ENCODE measurements at places on chromosomes 12 and 14. TPM values are rescaled to one million over a fixed set of nuclear protein-coding genes. Genes with fewer than 3 reads are reported as not detected.

GRCh38 chr14:75961662-75962061 lies 20.1 kb downstream of the TGFB3 start:
- H3K27ac ChIP-seq, result no peak overlapping the region
- no peak overlapping the region for H3K4me3 ChIP-seq
- no peaks in the 10 kb centered on the region for H3K36me3 ChIP-seq
- H3K4me1 ChIP-seq, result no peaks in the 10 kb centered on the region
- DNase-seq, result no peak

GRCh38 chr12:96294831-96295230 lies 100.7 kb downstream of the ELK3 start:
- H3K4me3 ChIP-seq, result no peak overlapping the region
- H3K27me3 ChIP-seq, result no peaks in the 10 kb centered on the region
- H3K36me3 ChIP-seq, result peaks cover 21% of the 10 kb centered on the region
- DNase-seq, result peak; percentile 7
- H3K27ac ChIP-seq, result no peak overlapping the region
- peaks cover 2% of the 10 kb centered on the region for H3K4me1 ChIP-seq

DNA sequence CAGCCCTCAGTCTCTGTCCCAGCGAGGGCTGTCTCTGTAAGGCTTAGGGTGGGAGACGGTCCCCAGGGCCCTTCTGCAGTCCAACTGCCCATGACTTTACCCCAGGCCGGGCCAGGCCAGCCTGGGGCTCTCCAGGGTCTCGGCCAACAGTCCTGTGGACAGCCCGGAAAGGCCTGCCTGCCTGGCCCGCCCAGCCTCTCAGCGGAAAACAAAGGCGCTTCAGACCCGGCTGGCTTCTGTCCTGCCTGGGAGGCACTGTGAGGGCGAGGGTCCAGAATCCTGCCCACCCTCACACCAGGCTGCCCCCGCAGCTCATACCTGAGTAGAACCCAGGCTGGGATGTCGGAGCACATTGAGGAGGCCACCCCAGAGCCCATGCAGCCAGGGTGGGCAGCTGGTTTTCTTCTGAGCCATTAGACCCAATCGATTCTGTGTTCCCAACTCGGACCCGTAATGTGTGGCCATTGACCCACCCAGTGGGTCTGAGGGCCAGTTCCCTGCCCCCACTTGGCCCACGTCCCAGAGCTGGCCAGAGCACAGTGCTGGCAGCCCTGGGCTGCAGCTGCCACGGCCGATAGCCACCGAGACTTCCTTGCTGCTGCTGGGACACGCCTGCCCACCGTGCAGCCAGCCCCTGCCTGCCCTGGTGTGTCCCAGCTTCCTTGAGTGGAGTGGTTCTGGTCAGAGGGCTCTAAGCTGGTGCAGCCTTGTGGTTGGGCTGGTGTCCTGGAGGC lies 1.6 kb downstream of the CRIP2 start:
- peak; percentile 30 for DNase-seq
- no peaks in the 10 kb centered on the region for H3K36me3 ChIP-seq
- H3K27ac ChIP-seq, result peak overlapping the region; percentile 69
- peaks cover 46% of the 10 kb centered on the region for H3K4me1 ChIP-seq
- H3K27me3 ChIP-seq, result no peaks in the 10 kb centered on the region

The G2E3 gene
- total RNA-seq, result 32.8 TPM

GRCh38 chr14:87952307-87953094 lies 40.5 kb downstream of the GALC start:
- no peak for DNase-seq
- no peak overlapping the region for H3K4me3 ChIP-seq
- no peaks in the 10 kb centered on the region for H3K4me1 ChIP-seq
- no peak overlapping the region for H3K27ac ChIP-seq
- H3K36me3 ChIP-seq, result no peaks in the 10 kb centered on the region
- no peaks in the 10 kb centered on the region for H3K27me3 ChIP-seq

The FGF23 gene
- total RNA-seq, result not detected

- H3K36me3 ChIP-seq, result no peaks in the 10 kb centered on the region
- no peak for DNase-seq
- no peak overlapping the region for H3K27ac ChIP-seq
- no peaks in the 10 kb centered on the region for H3K4me1 ChIP-seq
- H3K4me3 ChIP-seq, result no peak overlapping the region
- H3K27me3 ChIP-seq, result peaks cover 65% of the 10 kb centered on the region
These were observed 11.1 kb downstream of the SVOP start for GRCh38 chr12:109009766-109010165.

DNA sequence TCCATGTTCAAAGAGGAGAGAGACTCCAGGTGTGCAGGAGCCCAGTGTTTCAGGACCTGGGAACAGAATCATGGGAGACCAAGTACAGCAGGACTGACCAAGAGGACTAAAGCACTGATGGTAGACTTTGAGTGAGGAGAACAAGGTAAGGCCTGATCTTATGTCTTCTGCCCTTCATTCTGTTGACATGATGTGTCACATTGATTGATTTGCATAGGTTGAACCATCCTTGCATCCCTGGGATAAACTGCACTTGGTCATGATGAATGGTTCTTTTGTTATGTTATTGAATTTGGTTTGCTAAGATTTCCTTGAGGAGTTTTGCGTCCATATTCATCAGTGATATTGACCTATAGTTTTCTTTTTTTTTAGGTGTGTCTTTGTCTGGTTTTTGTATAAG lies 497.0 kb downstream of the TMEM121 start:
- no peak overlapping the region for H3K27ac ChIP-seq
- DNase-seq, result no peak
- no peak overlapping the region for H3K4me3 ChIP-seq

DNA sequence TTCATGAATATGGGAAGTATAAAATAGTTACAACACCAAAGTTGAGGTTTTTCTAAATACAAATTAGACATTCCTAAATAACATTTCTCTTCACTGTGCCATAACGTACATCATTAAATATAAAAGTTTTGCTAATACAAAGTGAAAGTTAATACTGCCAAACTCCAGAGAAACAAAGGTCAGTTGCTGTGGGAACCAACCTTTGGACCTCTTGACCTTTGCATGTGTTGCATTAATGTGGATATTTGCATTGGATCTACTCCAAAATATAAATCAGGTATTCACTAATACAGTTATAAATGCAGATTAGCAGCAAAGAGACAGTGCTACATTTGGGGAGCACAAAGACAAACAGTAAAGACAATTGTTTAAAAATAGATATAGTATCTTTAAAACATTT lies 366.0 kb upstream of the USP15 start:
- H3K4me3 ChIP-seq, result no peak overlapping the region
- H3K27me3 ChIP-seq, result no peaks in the 10 kb centered on the region
- no peaks in the 10 kb centered on the region for H3K36me3 ChIP-seq

The HPD gene
- not detected for total RNA-seq

DNA sequence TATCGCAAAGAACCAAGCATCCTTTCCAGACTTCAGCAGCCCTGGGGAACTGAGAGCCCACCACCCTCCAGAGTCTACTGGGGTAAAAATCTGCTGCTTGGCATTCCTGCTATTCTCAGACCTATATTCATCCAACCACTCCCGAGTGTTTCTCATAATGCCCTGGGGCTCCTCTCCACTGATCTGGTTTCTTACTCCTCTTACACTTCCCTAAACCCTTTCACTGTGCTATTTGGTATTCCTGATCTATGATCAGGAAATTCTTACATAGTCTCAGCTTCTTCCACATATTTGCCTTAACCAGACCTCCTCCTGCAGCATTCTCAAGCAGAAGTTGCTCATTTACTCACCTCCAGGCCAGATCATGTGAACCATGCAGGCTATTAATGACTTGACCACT lies 82.4 kb downstream of the SYT10 start:
- no peaks in the 10 kb centered on the region for H3K36me3 ChIP-seq
- H3K4me3 ChIP-seq, result no peak overlapping the region
- no peak overlapping the region for H3K27ac ChIP-seq
- DNase-seq, result no peak
- no peaks in the 10 kb centered on the region for H3K27me3 ChIP-seq

- no peaks in the 10 kb centered on the region for H3K27me3 ChIP-seq
- H3K36me3 ChIP-seq, result 0 out of 2 replicates have a peak, but pooled peaks cover 4% of the 10 kb centered on the region
These were observed 110.4 kb downstream of the ZFP36L1 start for GRCh38 chr14:68682166-68683103.

The SPSB2 gene
- 8.4 TPM for total RNA-seq

The HCAR2 gene
- total RNA-seq, result 0.17 TPM

DNA sequence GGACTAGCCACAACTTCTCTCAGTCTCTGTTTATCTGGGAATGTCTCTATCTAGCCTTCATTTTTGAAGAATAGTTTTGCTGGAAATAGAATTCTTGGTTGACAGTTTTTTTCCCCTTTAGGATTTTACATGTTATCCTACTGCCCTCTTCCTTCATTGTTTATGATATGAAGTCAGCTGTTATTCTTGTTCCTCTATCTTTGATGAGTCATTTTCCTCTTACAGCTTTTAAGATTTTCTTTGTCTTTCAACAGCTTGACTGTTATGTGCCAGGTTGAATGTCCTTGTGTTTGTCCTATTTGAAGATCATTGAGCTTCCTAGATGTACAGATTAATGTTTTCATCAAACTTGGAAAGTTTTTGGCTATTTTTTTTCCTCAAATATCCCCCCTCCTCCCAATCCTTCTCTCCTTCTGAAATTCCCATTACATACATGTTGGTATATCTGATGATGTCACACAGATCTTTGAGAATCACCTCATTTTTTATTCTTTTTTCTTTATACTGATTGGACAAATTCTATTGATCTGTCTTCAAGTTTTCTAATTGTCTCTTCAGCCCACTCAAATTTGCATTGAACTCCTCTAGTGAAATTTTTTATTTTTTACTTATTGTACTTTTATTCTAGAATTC lies 4.5 kb upstream of the GOLGA5 start:
- no peak for DNase-seq
- H3K27ac ChIP-seq, result no peak overlapping the region
- peaks cover 20% of the 10 kb centered on the region for H3K4me1 ChIP-seq
- H3K36me3 ChIP-seq, result peaks cover 3% of the 10 kb centered on the region

The C14orf180 gene
- not detected for total RNA-seq

DNA sequence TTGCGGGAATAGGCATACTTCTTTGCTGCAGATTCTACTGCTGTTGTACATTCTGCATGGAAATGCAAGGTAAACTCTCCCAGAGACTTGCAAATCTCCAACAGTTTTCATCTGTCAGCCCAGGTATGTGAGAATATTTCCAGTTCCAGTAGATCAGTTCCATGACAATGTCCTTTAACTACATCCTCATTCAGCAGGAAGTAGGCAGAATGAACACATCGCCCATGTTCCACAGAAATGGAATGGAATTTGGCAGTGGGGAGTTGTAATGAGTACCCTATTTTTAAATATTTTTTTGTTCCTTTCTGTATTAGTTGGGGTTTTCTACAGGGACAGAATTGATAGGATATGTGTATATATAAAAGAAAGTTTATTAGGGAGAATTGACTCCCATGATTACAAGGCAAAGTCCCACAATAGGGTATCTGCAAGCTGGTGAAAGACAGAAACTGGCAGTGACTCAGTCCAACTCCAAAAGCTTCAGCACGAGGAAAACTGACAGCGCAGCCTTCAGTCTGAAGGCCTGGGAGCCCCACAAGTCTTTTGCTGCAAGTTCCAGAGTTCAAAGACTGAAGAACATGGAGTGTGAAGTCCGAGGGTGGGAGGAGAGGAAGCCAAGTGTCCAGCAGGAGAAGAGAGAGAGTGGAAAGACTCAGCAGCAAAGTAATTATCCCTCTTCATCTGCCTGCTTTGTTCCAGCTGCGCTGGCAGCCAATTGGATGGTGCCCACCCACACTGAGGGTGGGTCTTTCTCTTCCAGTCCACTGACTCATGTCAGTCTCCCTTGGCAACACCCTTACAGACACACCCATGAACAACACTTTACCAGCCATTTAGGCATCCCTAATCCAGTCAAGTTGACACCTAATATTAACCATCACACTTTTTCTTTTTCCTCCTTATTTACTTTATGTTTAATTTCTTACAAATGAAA lies 110.4 kb upstream of the SCAF11 start:
- no peak overlapping the region for H3K4me3 ChIP-seq
- no peak overlapping the region for H3K27ac ChIP-seq
- no peak for DNase-seq
- H3K4me1 ChIP-seq, result no peaks in the 10 kb centered on the region
- H3K36me3 ChIP-seq, result no peaks in the 10 kb centered on the region

The MYRFL gene
- not detected for total RNA-seq

DNA sequence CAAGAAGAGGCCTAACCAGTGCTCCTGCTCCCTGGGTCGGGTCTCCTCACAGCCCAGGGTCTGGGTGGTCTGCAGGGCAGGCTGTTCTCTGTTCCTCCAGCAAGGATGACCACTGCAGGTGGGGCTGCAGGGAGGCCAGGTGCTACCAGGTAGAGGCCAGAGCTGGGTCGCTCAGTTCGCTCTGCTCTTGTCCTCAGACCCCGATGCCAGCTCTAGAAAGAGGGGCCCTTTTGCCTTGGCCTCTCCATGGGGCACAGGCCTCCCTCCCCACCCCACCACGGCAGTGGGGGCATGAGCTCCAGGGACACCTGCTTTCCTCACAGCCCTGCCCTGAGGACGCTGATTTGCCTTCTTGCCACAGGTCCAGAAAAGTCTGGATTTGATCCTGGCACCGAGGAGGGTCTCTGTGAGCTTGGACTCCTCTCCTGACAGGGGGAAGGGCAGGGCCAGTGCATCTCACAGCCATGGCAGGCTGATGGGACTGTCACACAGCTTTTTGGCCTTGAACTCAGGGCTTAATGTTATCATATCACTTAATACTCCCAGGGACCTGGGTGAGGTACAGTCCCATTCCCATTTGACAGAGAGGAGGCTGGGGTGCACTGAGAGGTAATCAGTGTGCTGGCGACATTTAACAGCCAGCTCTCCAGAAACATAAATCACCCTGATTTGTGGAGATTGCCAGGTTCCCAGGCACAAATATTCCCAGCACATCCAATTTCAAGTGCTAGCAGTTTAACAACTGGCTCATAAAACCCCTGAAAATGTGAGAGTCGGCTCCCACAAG lies 273.0 kb upstream of the SFSWAP start:
- DNase-seq, result no peak
- no peaks in the 10 kb centered on the region for H3K36me3 ChIP-seq
- peaks cover 29% of the 10 kb centered on the region for H3K27me3 ChIP-seq
- H3K4me3 ChIP-seq, result no peak overlapping the region

GRCh38 chr14:91674911-91675310 lies 57.0 kb downstream of the CATSPERB start:
- H3K36me3 ChIP-seq, result no peaks in the 10 kb centered on the region
- no peaks in the 10 kb centered on the region for H3K4me1 ChIP-seq
- no peak overlapping the region for H3K27ac ChIP-seq
- DNase-seq, result no peak

- peak; percentile 83 for DNase-seq
- H3K4me1 ChIP-seq, result peaks cover 76% of the 10 kb centered on the region
- H3K27me3 ChIP-seq, result no peaks in the 10 kb centered on the region
- peak overlapping the region; percentile 54 for H3K4me3 ChIP-seq
These were observed 102.7 kb downstream of the GPR135 start for GRCh38 chr14:59362513-59362912.
